ENCODE measurements at places on chromosomes 5 and 9.

- DNase-seq = no peak
Measured at GRCh38 chr9:13427587-13427986, 148.1 kb upstream of the MPDZ start.

- DNase-seq = no peak
Measured at GRCh38 chr9:99605016-99605743, 216.5 kb upstream of the NR4A3 start.

DNA sequence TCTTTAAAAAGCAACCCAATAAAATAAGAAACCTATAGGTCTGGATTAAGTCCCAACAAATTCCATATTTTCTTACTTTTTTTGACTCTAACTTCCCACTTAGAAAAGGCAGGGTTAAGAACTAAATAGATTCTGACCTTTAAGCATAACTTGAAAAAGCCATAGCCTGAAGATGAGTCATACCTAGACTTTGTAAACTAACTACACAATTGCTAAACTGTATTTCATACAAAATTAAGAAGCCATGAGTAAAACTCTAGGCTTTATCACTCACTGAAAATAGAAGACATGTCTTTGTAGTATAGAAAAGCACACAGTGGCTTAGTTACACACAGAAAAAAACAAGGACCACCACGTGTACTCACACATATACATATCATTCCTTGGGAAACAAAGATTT is 51.5 kb downstream of the MLLT3 start:
- no peak for DNase-seq

GRCh38 chr9:112787978-112788377 is 37.4 kb downstream of the SNX30 start:
- no peak for DNase-seq

- DNase-seq = no peak
Measured at GRCh38 chr5:82257729-82258128, 20.4 kb downstream of the RPS23 start.
